Stimulated activated CD4-positive, alpha-beta T cell treated with anti-CD3 and anti-CD28 coated beads, Interleukin-1b, Interleukin-23, amount 100 ng/mL, for 1 hour (primary cell): ENCODE measurements at places on chromosomes 7 and 10.

DNA sequence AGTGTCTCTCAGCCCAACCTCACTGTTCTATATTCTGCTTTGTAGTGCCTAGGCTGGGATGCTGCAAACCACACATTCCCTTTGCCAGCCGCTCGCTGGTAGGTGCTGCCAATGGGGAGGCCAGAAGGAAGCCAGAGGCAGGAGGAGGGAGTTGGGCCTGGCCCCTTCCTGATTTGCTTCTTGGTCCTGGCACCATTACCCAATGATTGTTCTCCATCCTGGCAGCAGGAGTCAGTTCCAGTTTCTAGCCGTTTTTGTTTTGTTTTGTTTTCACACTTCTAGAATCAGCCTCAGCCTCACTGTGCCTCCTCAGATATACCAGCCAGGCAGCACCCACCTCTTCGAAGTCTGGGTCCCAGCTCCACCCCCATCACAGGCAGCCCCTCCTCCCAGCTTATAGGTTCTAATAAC, 27.4 kb upstream of the LOXL4 start:
- no peak for DNase-seq

DNA sequence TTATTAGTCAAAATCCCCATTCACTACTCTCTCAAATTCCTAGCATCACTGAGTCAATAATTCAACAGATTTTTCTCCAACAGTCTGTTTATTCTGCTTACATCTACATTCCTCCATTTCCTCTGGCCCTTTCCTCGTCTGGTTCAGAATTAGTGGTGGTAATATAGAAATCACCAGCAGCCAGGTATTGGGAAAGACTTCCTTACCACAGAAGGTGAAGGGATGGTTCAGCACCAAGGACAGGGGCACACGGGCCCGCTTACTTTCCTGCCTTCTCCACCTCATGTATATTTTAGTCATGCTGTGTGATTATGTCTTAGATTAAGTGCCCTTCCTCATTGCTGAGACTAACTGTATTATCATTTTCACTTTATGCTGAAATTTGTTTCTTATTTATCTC, 70.4 kb upstream of the APBB1IP start:
- no peak for DNase-seq

GRCh38 chr10:75049316-75050148, 61.9 kb upstream of the SAMD8 start:
- DNase-seq, result no peak

GRCh38 chr10:77157248-77158019, 480.2 kb downstream of the KCNMA1 start:
- no peak for DNase-seq

- no peak for DNase-seq
Measured at GRCh38 chr10:113869789-113870188, 15.3 kb downstream of the NHLRC2 start.

GRCh38 chr7:121101621-121102020, 113.1 kb downstream of the CPED1 start:
- no peak for DNase-seq

GRCh38 chr7:51069411-51070083, 247.1 kb downstream of the COBL start:
- DNase-seq, result no peak

DNA sequence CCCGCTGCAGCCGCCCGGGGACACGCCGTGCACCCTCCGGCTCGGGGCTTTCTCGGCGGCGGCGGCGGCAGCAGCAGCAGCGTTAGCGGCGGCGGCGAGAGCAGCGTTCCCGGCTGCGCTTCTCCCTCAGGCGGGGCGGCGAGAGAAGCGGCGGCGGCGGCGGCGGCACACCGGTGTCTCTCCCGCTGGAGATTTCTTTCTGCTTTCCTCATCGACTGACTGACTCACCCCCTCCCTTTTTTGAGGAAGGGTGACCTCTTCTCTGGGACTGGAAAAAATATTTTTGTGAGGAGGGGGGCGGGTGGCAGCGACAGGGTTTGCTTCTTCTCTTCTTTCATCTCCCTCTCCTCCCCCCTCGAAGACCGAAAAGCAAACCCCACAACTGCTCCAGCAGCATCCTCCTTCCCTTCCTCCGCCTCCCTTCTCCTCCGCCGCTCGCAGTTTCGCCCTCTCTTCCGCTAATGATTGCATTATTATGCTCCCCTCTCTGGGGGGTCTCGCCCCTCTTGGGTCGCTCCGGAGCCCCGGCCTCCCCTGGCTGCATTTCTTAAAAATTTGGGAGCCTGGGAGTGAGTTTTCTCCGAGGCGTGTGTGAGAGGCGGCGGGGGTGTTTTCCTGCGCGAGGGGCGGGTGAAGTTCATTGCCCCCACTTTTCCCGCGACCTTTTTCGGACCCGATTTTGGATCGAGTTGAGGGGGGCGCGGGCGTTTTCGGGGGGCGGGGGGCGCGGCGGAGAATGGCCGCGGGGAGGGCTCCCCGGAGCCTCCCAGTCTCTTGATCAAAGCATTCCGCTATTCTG, 411 bp downstream of the AUTS2 start:
- DNase-seq, result no peak

DNA sequence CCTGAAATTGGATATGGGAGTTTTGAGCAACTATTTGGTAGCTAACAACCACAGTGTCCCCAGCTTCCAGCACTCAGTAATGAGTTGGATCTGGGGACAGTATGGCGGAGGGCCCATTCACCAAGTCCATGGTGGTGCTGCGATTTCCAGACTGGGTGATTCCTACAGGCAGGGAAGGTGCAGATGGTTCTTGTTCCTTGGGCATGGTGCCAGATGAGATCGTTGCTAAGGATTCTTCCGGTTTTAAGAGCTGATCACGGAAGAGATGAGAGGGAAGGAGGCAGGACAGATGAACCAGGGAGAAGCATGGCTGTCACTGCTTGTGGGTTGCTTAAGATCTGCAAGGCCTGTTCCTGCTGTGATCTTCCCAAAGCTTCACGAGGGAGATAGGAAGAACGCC, 380.3 kb downstream of the TCERG1L start:
- no peak for DNase-seq

- no peak for DNase-seq
Measured at GRCh38 chr10:16603308-16603707, 81.6 kb upstream of the C1QL3 start.

GRCh38 chr10:129915526-129916378, 48.3 kb downstream of the EBF3 start:
- DNase-seq, result no peak

DNA sequence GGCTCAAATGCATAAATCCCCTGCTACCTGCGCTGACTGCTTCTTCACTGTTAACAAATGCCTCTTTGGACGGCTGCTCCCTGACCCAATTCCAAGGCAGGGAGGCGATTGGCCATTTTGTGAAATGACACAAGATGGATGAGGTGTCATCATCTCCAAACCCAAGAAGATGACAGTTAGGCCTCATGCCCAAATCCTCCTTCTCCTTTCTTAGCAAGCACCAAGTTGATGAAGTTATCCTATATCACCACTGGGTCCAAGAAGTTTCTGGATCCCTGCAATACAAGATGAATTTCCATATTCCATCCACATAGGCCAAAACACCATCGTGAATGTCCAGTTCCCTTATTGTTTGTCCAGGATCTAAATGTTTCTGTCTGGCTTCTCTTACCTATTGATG, 98.5 kb upstream of the RAB11FIP2 start:
- no peak for DNase-seq

DNA sequence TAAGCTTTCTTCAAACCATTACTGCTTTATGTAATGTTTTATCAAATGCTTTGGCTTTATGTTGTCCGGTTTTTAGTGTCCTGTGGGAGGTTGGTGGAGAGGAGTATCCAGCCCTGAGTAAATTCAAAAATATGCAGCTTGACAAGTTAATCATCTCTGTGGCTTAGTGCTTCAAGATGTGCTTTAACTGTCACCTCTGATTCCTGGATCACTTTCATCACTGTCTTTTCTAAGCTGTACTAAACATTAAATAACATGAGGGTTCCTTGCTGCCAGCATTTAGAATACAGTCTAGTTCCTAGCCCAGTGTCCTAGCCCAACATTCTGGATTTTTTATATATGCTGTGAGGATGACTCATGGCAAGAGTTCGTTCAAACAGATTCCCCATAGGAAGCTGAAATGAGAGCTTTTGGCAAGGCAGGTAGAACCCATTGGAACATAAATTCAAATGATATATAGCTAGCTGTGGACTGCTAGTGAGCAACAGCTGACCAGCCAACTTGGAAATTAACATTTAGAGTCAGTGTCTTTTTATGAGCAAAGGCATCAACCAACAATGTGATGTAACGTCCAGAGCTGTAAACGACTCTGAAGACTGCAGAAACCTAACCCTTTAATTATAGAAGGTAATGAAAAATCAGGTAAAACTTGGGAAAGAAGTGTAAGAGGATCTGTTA, 80.6 kb upstream of the OIT3 start:
- no peak for DNase-seq

DNA sequence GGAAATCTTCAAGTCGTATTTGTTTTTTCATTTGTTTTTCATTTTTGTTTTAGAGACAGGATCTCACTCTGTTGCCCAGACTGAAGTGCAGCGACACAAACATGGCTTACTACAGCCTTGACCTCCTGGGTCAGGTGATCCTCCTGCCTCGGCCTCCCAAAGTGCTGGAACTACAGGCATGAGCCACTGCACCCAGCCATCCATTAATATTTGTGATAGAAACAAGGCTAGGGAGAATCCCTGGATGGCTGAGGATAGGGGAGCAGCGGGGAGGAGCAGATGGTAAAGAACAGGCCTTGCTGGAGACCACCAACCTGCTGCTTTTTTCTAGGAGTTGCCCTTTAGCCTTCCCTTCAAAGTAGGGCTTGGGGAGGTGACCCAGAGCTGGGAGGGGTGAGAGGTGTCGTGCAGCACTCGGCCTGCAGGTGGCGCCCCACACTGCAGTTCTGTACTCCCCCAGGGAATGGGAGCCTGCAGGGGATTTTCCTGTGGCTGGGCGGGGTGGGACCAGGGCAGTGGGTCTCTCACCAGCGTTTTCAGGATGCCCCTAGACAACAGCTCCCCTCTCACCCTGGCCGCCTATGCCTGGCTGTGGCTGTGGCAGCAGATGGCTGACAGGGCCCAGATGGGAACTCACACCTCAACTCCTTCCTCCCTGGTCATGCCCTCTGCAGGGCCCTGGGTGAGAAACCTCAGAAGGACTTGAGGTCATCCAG, 12.6 kb upstream of the CDH23 start:
- DNase-seq, result peak; percentile 28

GRCh38 chr10:78251016-78251385, 217.3 kb downstream of the RPS24 start:
- DNase-seq, result no peak

- DNase-seq, result no peak
Measured at GRCh38 chr7:21412957-21413356, 14.9 kb upstream of the SP4 start.
